ENCODE measurements at places on chromosomes 2 and 18. TPM values are rescaled to one million over a fixed set of nuclear protein-coding genes. Genes with fewer than 3 reads are reported as not detected.

- H3K4me1 ChIP-seq: no peaks in the 10 kb centered on the region
- H3K27ac ChIP-seq: no peak overlapping the region
- no peaks in the 10 kb centered on the region for H3K27me3 ChIP-seq
These were observed 47.2 kb downstream of the PLEK start for GRCh38 chr2:68412127-68412819.

Gene POTEJ
- not detected for total RNA-seq

Gene NOL4
- not detected for total RNA-seq

Gene NR4A2
- 12.0 TPM for total RNA-seq

- DNase-seq: no peak
- H3K36me3 ChIP-seq: no peaks in the 10 kb centered on the region
- H3K4me3 ChIP-seq: no peak overlapping the region
- no peak overlapping the region for H3K27ac ChIP-seq
- H3K4me1 ChIP-seq: no peaks in the 10 kb centered on the region
- no peaks in the 10 kb centered on the region for H3K27me3 ChIP-seq
These were observed 49.9 kb downstream of the SOX11 start for GRCh38 chr2:5742126-5742525.

GRCh38 chr18:35377875-35378573, 887 bp upstream of the ZNF396 start:
- no peak overlapping the region for H3K4me3 ChIP-seq
- DNase-seq: no peak
- H3K27me3 ChIP-seq: no peaks in the 10 kb centered on the region
- no peaks in the 10 kb centered on the region for H3K4me1 ChIP-seq
